Upper lobe of right lung (tissue), 1 donor: ENCODE measurements at places on chromosomes 5 and 9. TPM values are rescaled to one million over a fixed set of nuclear protein-coding genes. Genes with fewer than 3 reads are reported as not detected.

Gene MYMK
- not detected for total RNA-seq

Gene GPR151
- not detected for total RNA-seq

Gene SLC6A7
- not detected for total RNA-seq

Gene GABBR2
- total RNA-seq: 0.84 TPM

Gene MCTP1
- total RNA-seq: 40.7 TPM

Gene TAS2R1
- total RNA-seq: not detected

Gene C7
- total RNA-seq: 302 TPM

Gene LPAR1
- 18.2 TPM for total RNA-seq

Gene GPR150
- total RNA-seq: 0.49 TPM

Gene CD74
- 2,961 TPM for total RNA-seq

Gene CATSPER3
- 0.87 TPM for total RNA-seq

Gene DBH
- total RNA-seq: not detected

Gene NIPBL
- total RNA-seq: 63.0 TPM

Gene RETREG1
- 22.8 TPM for total RNA-seq

Gene TYRP1
- 7.1 TPM for total RNA-seq

Gene HMCN2
- 7.8 TPM for total RNA-seq

Gene SCGB3A2
- total RNA-seq: 186 TPM

Gene DPYSL3
- 52.8 TPM for total RNA-seq

Gene SOHLH1
- total RNA-seq: not detected

Gene RMRP
- total RNA-seq: 30,828 TPM

Gene SIT1
- total RNA-seq: 2.2 TPM

Gene ENHO
- total RNA-seq: 0.61 TPM

Gene TERT
- not detected for total RNA-seq

Gene LRRC70
- 2.4 TPM for total RNA-seq

Gene UBE2QL1
- not detected for total RNA-seq

Gene FCHO2
- total RNA-seq: 83.9 TPM

Gene UBAP1
- 51.9 TPM for total RNA-seq

Gene PTPRD
- 30.8 TPM for total RNA-seq

Gene COL27A1
- 13.7 TPM for total RNA-seq

Gene FBP2
- total RNA-seq: not detected

Gene FOXD4L5
- 0.41 TPM for total RNA-seq

Gene TRIM52
- 16.3 TPM for total RNA-seq

Gene NSG2
- not detected for total RNA-seq

Gene RNF224
- total RNA-seq: 0.35 TPM
